ENCODE measurements at places on chromosomes 5 and 9. TPM values are rescaled to one million over a fixed set of nuclear protein-coding genes. Genes with fewer than 3 reads are reported as not detected.

DNA sequence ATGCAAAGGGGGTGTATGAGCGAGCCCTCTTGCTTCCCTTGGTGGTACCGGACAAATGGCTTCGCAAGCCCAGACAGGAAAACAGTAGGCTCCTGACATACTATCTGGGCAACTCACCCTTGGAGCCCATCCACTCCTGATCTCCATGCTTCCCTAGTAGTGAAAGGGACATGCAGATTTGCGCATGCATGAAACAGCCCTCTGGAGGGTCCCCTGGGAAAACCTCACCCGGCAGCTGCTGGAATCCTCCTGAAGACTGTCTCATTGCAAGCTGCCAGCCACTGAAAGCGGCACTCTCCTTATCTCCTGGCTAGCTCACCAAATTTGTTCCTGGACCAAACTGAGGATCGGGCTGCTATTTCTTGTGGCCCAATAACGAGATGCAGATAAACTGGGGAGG, 10.2 kb downstream of the ZNF169 start:
- DNase-seq = no peak

Gene FAT2
- total RNA-seq = not detected

DNA sequence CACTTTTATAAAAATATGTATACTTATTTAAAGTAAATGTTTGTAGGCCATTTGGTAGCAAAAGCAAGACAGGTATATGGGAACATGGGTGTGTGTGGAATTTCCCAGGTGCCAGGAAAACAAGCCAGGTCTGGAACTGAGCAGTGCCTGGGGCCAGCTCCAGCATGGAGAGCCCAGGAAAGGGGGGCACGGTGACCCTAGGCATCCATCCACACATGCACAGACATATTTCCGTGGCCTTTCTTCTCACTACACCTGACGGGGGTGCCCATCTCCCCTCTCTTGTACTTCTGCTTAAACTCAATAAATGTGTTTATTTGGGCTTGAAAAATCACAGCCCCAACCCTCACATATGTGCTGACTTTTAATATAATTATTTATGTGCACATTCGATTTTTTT, 31.2 kb upstream of the CXCL14 start:
- DNase-seq = no peak

DNA sequence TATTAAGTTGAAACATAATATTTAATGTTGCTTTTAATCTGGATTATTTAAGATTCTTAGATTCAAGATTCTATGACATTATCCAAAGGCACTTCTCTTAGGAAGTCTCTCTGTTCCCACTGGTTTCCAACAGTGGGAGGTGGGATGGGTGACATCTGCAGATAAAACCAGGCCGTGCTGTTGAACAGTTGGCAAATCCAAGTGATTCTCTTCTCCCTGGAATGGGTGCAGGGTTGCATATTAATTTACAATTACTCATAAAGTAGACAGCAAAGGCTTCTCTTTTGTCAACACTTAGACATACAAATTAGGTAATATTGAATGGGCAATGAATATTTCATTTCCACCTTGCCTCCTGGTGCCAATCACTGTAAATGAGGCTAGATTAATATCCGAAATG, 233.7 kb upstream of the IL12B start:
- no peak for DNase-seq

Gene SPINK5
- total RNA-seq = 0.14 TPM

Gene TSSK1B
- not detected for total RNA-seq
